ENCODE measurements at places on chromosomes 1 and 21. TPM values are rescaled to one million over a fixed set of nuclear protein-coding genes. Genes with fewer than 3 reads are reported as not detected.

The DCDC2B gene
- total RNA-seq, result 0.11 TPM

The VN1R5 gene
- total RNA-seq, result not detected

The KLF17 gene
- not detected for total RNA-seq

The KPRP gene
- total RNA-seq, result not detected

The MYCL gene
- not detected for total RNA-seq

The EXTL1 gene
- total RNA-seq, result not detected

The NTRK1 gene
- total RNA-seq, result 3.0 TPM

The HES2 gene
- 0.18 TPM for total RNA-seq

DNA sequence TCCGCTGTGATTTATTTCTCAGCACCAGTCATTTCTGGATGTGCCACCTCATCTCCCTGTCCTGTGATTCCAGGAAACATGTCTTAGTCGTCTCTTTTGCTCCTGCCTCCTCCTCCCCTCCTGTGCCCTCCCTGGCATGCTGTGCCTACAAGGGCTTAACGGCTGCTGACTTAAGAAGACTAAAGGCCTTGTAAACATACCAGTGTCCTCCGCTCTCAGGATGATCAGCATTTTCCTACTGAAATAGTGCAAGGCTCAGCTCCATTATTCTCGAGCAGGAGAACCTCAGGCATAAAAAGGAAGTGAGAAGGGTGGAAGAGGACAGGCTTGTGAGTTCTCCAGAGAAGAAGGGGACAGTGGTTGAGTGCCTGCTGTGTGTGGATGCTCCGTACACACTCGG lies 61.6 kb upstream of the RUNX3 start:
- DNase-seq, result peak; percentile 8

DNA sequence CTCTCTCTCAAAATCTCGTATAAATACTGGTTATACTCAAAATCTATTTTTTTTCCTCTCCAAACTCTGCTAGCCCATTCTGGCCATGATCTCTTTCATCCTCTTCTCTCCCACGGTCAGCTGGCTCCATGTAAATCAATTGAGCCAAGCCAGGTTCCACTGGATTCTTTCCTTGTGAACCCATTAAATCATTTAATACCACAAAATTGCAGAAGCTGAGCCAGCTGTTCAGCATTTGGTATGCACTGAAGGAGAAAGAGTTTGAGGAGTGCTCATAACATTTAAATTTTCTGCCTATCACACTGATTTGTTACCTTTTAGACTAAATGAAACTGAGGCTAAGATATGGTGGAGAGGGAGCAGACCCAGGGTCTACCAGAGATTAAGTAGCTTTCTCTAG lies 29.1 kb upstream of the TADA1 start:
- DNase-seq, result no peak

DNA sequence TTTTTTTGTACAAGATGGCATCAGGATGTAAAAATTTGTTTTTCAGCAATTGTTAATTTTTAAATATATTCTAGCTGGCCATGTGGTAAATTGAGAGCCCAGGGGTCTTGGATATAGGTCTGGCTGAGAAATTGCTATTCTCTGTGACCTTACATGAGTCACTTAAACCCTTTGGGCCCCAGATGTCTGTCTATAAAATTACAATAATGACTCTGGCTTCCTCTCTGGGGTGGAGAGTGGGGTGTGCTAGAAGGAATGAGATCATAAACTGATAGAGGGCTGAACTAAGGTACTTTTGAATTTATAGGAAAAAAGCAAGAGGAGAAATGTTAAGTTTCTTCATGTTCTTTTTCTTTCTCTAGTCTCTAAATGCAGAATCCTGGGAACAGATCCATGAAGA lies 12.4 kb upstream of the TCHH start:
- no peak for DNase-seq

- DNase-seq, result no peak
These were observed 186.1 kb upstream of the B3GALT2 start for GRCh38 chr1:193372553-193372952.

DNA sequence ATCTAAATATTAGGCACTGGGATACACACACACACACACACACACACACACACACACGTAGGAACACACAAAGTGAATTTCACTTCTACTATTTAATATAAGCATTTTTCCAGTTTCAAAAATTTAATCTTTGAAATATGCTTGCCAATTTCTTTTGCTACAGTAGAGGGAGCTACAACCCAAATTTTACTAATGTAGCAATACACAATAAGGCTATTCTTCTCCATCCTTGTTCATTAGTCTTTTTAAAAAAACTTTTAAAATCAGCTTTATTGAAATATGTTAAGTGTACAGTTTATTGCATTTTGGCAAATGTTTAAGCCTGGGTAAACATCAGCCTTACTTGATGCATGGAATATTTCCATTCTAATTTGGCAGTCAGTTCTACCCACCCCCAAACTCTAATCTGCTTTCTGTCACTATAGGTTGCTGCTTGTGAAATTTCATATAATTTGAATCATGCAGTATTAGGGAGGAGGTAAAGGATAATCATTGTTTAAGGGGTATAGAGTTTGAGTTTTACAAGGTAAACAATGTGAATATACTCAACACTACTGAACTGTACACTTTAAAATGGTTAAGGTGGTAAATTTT lies 93.0 kb upstream of the TENT5C start:
- DNase-seq, result peak; percentile 13

DNA sequence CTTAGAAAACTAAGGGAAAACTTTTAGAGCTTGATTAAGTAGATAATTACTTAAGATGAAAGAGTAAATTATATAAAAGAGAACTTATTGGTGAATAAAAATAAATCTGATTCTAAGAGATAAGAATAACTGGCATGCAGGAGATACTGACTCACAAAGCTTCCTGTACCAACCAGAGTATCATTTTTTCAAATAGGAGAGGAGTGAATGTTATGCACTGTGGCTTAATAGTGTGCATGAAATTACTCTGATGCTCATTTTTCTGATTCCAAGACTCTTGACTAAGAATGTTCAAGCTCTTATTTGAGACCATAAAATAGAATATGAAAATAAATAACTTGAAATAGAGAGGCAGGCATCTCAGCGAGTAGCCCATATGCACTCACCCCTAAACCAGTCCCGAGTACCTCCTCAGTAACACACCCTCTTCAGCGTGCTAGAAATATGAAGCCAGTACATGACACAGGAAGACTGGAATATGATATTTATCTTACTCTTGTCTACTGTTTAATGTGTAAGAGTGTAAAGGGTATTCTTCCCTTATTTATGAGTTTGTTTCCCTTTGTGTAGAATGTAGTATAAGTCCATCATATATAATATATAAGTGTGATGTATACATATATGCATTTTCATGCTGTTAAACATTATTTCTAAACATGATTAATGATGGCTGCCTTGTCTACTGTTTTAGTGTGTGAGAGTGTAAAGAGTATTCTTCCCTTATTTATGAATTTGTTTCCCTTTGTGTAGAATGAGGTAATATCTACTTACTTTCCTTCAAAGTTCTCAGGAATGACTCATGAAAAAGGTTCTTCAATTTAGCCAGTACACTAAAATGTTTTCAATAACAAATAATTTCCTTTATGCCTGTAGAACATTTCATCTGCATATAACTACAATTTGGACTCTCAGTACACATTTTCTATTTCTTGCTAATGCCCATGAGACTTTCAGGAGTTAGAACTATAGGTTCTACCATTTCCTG lies 99.2 kb upstream of the PALMD start:
- no peak for DNase-seq

DNA sequence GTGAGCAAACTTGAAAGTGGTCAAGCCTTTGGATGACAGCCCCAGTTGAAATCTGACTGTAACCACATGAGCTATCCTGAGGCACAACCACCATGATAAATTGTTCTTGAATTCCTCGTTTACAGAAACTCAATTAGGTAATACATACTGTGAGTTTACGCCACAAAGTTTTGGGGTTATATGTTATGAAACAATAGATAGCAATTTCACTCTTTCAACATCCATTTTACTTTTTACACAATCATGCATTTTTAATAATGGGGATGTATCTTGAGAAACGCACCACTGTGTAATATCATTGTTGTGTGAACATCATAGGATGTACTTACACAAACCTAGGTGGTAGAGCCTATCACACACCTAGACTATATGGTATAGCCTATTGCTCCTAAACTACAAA lies 35.4 kb downstream of the OR2C3 start:
- DNase-seq, result no peak

DNA sequence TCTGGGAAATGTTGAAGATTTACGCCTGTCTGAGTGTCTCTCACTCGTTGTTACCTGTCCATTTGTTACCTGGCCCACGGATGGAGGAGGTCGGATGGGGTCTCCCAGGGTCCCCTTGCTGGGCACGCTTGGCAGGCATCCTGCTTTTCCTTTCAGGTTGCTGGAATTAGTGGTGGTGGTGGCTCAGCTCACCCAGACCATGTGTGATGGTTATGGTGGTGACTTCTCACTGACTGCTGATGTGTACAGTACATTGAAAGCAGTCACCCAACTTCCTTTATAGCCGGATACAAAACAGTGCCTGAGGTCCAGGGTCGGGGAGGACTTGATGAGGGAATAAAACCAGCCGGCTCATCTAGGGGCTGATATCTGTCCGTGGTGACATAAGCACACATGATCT lies 19.5 kb downstream of the MAPKAPK2 start:
- no peak for DNase-seq

DNA sequence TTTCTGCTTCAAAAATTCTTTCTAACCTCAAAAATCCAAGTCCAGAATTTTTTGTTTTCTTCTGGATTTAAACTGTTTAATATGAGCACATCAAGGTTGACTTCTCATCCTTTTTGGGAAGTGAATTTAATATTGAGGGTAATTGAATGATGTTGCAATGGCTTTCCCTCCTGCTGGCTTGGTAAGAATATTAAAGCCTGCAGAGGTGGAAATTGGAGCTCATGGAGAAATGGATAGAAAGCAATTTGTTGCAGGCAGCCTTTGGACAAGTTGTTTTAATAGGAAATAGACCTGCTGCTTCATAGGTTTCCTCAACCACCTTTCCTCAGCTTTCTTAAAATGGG lies 124.7 kb downstream of the SYT2 start:
- DNase-seq, result no peak

- no peak for DNase-seq
These were observed 9.2 kb upstream of the CPT2 start for GRCh38 chr1:53187401-53187800.

DNA sequence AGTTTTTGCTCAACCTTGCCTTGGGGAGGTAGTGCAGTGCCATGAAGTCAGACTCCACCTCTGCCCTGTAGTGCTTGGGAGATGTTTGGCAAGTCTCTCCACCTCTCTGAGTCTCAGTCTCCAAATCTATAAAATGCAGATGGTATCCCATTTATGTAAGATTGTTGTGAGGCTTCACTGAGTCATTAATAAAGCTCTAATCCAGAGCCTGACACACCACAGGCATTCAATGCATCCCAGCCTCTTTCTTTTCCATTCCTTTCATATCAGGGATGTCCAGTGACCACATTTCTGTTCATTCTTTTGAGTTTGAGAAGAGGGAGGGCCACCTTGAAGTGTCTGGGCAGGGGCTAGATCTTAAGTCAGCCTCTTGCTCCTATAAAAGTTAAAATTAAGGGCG lies 37.6 kb upstream of the LMO4 start:
- no peak for DNase-seq

DNA sequence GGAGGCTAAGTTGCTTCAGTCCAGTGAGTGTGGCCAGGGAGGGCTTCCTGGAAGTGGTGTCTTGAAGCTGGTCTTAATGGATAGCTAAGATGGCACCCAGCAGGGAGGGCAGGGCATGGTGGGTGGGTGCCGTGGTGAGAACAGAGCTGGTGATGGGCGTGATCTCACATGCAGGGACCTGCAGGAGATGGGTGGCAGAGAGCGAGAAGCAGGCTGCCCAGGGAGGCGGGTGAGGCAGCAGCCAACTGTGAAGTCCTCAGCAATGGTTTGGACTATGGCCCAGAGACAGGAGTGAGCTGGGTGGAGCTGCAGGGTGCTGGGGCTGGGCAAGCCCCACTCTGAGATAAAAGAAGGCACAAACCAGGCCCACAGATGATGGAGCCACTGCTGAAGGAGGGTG lies 50.7 kb downstream of the UMODL1 start:
- DNase-seq, result no peak

- DNase-seq, result no peak
These were observed 20.3 kb downstream of the NFIA start for GRCh38 chr1:61102621-61103020.

All from CD8-positive, alpha-beta memory T cell (primary cell).